Activated CD4-positive, alpha-beta T cell treated with anti-CD3 and anti-CD28 coated beads for 36 hours (primary cell): ENCODE measurements at places on chromosomes 4 and X. TPM values are rescaled to one million over a fixed set of nuclear protein-coding genes. Genes with fewer than 3 reads are reported as not detected.

DNA sequence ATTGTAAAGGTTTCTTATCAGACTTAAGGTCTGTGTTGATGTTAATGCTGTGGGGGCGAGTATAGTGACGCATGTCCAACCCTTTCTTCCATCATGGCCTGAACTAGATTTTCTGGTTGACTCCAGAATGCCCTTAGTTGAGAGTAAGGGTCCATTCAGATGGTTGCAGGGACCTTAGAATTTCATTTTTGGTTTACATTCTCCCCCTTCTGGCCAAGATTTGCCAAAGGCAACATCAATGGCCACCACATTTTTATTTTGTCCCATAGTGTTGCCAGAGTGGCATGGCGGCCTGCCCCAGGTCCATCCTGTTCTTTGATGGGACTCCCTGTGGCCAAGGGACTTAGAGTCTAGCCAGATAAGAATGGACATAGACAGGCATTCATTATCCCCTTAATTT lies 368.5 kb downstream of the GPM6A start:
- no peak for DNase-seq

DNA sequence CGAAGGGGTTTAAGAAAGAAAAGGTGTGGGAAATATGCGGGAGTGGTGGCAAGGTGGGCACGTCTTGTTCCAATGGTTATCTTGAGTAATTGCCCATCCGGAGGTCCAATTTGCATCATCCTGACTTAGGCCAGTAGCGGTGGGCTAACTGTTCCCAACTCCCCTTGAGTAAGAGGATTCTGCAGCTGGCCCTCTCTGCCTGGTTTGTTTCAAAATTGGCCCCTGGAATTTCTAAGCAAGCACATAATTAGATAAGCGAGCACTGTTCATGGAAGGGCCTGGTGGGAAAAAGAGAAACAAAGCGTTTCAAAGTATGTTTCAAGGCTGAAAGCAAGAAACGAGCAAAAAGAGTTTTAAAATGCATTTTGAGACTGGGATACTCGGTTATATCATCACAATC lies 198.2 kb downstream of the CEP135 start:
- DNase-seq, result no peak

GRCh38 chrX:24398766-24399165 lies 38.3 kb downstream of the SUPT20HL1 start:
- no peak for DNase-seq

DNA sequence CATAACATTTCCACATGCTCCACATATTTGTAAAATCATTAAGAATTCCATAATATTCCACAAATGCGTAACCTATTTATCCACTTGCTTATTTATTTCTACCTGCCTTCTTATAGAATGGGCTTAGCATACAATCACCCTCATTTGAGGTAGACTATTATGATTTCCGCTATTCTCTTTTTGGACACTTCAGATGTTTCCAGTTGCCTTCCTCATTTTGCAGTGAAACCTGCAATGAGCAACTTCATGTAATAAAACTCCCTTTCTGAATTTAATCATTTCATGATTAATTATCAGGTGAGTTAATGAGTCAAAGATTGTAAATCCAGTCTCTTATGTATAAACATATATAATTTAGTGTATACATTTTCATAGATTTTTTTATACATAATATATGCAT lies 58.0 kb downstream of the PPP3CA start:
- DNase-seq, result no peak

DNA sequence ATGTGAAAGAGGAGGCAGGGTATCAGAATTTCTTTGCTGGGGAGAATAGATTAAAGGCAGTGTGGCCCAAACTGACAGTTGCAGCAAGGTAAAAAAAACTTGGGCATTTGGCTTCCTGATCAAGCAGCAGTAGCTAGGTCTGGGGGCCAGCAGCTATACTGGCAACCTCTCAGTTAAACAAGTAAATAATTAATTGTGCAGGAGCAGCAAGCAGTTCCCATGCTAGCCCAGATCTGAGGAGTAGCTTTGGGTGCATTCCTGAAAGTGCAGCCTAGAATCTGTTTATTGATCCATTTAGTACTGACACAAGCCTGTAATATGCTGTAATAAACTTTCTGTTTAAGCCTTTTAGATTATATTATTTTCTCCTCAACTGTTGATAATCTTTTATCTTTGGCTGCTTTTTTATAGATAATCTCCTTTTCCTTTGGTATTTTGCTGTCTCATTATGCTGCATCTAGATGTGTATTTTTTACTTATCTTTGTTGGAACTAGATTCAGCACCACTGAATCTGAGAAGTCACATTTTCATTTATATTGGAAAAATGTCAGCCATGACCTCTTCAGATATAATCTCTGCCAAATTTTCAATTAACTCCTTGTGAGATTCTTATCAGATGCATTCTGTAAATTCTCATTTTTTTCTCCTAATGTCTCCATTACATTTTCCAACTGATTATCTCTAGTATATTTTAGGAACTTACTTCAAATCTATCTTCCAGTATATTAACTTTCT lies 276.3 kb downstream of the STPG2 start:
- no peak for DNase-seq

GRCh38 chr4:59553721-59554091 lies 1646.4 kb upstream of the ADGRL3 start:
- no peak for DNase-seq

- DNase-seq, result no peak
Measured at GRCh38 chrX:71214604-71215337, 8.3 kb upstream of the GJB1 start.

GRCh38 chr4:61886131-61886530 lies 686.0 kb downstream of the ADGRL3 start:
- DNase-seq, result no peak

The GLUD2 gene
- total RNA-seq, result 0.91 TPM

The CENPI gene
- total RNA-seq, result 19.6 TPM

The TMPRSS11F gene
- not detected for total RNA-seq

The GJB1 gene
- total RNA-seq, result not detected

The BBS7 gene
- total RNA-seq, result 15.0 TPM

The SASH3 gene
- total RNA-seq, result 118 TPM
